ENCODE measurements at places on chromosomes 16 and 17. TPM values are rescaled to one million over a fixed set of nuclear protein-coding genes. Genes with fewer than 3 reads are reported as not detected.

- no peak overlapping the region for H3K4me3 ChIP-seq
- H3K36me3 ChIP-seq: no peaks in the 10 kb centered on the region
- H3K4me1 ChIP-seq: no peaks in the 10 kb centered on the region
- DNase-seq: no peak
- no peak overlapping the region for H3K27ac ChIP-seq
These were observed 25.2 kb upstream of the GSE1 start for GRCh38 chr16:85587762-85588556.

DNA sequence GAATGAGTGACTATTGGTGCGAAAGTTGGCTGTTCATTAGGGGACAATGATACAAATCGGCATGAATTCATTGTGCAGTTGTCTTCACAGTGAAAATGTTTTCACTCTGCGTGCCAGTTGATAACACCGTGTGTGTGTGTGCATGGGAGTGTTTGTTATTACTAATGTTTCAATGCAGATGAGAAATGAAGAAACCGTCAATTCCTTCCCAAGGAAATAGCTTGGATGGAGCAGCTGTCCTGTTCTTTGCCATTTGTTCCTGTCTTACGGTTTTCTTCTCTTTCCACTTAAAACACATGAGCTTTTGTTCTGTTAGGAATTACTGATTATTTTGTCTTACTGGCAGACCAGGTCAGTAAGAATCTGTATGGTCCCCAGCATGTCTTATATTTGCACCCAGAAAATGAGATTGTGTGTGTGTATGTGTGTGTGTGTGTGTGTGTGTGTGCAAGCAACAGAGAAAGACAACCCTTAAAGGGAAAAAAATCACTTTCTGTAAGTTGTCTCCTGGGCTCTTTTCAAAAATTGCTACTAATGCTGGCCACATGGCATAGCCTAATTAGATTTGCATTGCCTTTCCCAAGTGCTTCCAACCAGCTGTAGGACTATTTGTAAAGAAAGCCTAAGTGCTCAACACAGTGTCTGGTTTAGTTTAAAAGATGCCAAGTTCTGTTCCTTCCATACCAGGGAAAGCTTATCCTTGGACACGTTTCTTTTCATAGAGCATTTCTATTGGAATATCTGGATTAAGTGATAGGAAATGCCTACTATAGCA, 23.8 kb downstream of the SHISA9 start:
- H3K4me3 ChIP-seq: no peak overlapping the region
- no peaks in the 10 kb centered on the region for H3K27me3 ChIP-seq
- no peak overlapping the region for H3K27ac ChIP-seq

DNA sequence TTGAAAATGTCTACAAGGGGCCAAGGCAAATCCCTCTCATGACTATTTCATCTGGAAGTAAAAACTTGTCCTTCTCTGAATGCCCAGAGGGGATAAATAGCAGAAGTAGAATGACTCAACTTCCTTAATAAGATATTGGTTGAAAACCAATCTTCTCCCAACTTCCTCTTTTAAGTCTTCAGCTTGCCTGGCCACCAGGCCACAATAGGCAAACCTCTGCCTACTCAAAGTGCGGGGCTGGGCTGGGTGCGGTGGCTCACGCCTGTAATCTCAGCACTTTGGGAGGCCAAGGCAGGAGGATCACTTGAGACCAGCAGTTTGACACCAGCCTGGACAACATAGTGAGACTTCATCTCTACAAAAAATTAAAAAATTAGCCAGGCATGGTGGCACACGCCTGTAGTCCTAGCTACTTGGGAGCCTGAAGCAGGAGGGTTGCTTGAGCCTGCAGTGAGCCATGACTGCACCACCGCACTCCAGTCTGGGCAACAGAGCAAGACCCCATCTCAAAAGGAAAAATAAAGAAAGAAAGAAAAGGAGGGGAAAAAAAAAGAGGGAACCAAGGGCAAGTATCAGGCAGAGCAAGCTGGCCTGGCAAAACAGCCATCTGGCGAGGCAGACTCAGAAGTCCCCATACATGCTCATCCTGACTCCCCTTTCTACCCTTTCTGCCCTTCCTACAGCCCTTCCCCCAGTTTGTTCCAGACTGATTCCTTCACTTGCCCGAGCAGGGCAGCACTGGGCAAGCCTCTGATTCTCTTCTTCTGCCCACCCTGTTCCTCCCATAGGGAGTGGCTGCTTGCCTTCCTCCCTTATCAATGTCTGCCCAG, 20.6 kb downstream of the MAP3K14 start:
- H3K27me3 ChIP-seq: no peaks in the 10 kb centered on the region

- no peaks in the 10 kb centered on the region for H3K36me3 ChIP-seq
- no peaks in the 10 kb centered on the region for H3K4me1 ChIP-seq
- H3K27me3 ChIP-seq: no peaks in the 10 kb centered on the region
- no peak overlapping the region for H3K27ac ChIP-seq
These were observed 772.1 kb upstream of the RBFOX1 start for GRCh38 chr16:6560306-6561100.

GRCh38 chr17:59520251-59520650, 45.2 kb upstream of the DHX40 start:
- no peak for DNase-seq
- H3K4me3 ChIP-seq: no peak overlapping the region
- no peak overlapping the region for H3K27ac ChIP-seq
- peaks cover 5% of the 10 kb centered on the region for H3K4me1 ChIP-seq

DNA sequence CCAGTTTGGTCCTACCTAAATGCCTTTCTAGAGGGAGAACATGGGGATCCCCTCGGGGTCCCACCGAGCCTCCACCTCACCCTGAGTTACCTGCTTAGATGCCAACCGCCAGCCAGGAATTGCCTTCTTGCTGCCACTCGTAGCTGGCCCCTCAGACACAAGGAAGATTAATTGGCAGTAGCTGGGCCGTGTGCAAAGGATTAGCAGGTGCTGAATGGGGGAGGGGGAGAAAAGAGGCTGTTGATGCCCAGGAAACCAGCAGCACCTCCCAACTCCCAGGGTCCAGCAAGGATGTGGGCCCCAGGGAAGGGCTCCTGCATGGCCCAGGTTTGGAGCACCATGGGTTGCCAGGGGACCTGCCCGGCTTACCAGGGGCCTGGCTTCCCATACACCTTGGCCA, at the start of gene CNGB1:
Gene CNGB1, minus strand, starts transcription at position 159 of the 400 bp plus-strand sequence. CDS start 3,842 bp downstream, outside the sequence.
- no peaks in the 10 kb centered on the region for H3K4me1 ChIP-seq
- H3K36me3 ChIP-seq: no peaks in the 10 kb centered on the region
- no peak within 1 kb of the TSS for H3K4me3 ChIP-seq

DNA sequence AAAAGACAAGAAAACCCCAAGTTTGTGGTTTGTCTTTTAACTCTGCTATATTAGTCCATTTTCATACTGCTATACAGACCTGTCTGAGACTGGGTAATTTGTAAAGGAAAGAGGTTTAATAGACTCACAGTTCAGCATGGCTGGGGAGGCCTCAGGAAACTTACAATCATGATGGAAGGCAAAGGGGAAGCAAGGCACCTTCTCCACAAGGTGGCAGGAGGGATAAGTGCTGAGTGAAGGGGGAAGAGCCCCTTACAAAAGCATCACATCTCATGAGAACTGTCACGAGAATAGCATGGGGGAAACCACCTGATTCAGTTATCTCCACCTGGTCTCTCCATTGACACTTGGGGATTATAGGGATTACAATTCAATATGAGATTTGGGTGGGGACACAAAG, 13.5 kb upstream of the ADAM11 start:
- DNase-seq: no peak
- H3K27me3 ChIP-seq: no peaks in the 10 kb centered on the region
- H3K4me3 ChIP-seq: no peak overlapping the region
- no peaks in the 10 kb centered on the region for H3K36me3 ChIP-seq
- H3K4me1 ChIP-seq: no peaks in the 10 kb centered on the region
- H3K27ac ChIP-seq: no peak overlapping the region

The GP1BA gene
- not detected for total RNA-seq

The PRM3 gene
- total RNA-seq: not detected
